T-helper 17 cell (primary cell): ENCODE measurements at places on chromosomes 5 and 9.

- no peak for DNase-seq
Measured at GRCh38 chr9:104774831-104775573, 11.1 kb downstream of the NIPSNAP3B start.

- no peak for DNase-seq
Measured at GRCh38 chr5:9015937-9016270, 530.0 kb downstream of the SEMA5A start.

- no peak for DNase-seq
Measured at GRCh38 chr9:104895572-104895971, 32.4 kb downstream of the ABCA1 start.

GRCh38 chr5:42875785-42876374, 64.2 kb upstream of the SELENOP start:
- DNase-seq = no peak

- no peak for DNase-seq
Measured at GRCh38 chr9:124258607-124259157, 933 bp downstream of the NEK6 start.

- DNase-seq = no peak
Measured at GRCh38 chr5:56075361-56075760, 80.6 kb upstream of the IL6ST start.

DNA sequence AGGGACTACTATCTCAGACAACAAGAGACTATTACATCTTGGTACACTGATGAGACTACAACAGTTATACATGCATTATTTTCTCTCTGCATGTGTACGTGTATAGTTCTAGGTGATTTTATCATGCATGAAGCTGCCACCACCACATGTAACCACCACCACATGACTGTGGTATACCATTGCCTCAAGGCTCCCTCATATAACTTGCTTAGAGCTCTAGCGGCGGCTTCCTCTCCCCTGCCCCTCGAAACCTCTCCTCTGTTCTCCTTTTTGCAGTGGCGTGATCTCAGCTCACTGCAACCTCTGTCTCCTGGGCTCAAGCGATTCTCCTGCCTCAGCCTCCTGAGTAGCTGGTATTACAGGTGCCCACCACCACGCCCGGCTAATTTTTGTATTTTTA, 162.3 kb downstream of the AOPEP start:
- no peak for DNase-seq

GRCh38 chr5:103139264-103139865, 19.3 kb downstream of the PPIP5K2 start:
- peak; percentile 56 for DNase-seq
